ENCODE measurements at places on chromosomes 5 and 9. TPM values are rescaled to one million over a fixed set of nuclear protein-coding genes. Genes with fewer than 3 reads are reported as not detected.
A peak's percentile ranks its signal among the peaks of the same experiment; 100 is the strongest.

The TOMM5 gene
- 201 TPM for polyA plus RNA-seq

The KIAA0825 gene
- 2.0 TPM for polyA plus RNA-seq

The PDLIM7 gene
- 3.3 TPM for polyA plus RNA-seq

The CLPTM1L gene
- polyA plus RNA-seq: 59.2 TPM

The SHB gene
- polyA plus RNA-seq: 0.16 TPM

The PCA3 gene
- not detected for polyA plus RNA-seq

The ANKDD1B gene
- not detected for polyA plus RNA-seq

The C5orf24 gene
- polyA plus RNA-seq: 9.2 TPM

GRCh38 chr5:146751781-146752401, 126.7 kb downstream of the PPP2R2B start:
- peak overlapping the region; percentile 50 for H3K27ac ChIP-seq
- H3K4me1 ChIP-seq: peaks cover 54% of the 10 kb centered on the region
- H3K36me3 ChIP-seq: no peaks in the 10 kb centered on the region

GRCh38 chr9:70492319-70492777, 77.9 kb upstream of the KLF9 start:
- no peaks in the 10 kb centered on the region for H3K4me1 ChIP-seq
- no peak overlapping the region for H3K27ac ChIP-seq
- H3K36me3 ChIP-seq: no peaks in the 10 kb centered on the region
- H3K27me3 ChIP-seq: no peaks in the 10 kb centered on the region
- H3K4me3 ChIP-seq: no peak overlapping the region

- H3K4me1 ChIP-seq: no peaks in the 10 kb centered on the region
- no peak overlapping the region for H3K4me3 ChIP-seq
- H3K36me3 ChIP-seq: no peaks in the 10 kb centered on the region
- DNase-seq: no peak
- peaks cover 8% of the 10 kb centered on the region for H3K27me3 ChIP-seq
Measured at GRCh38 chr5:179340465-179340864, 4.8 kb downstream of the ADAMTS2 start.

DNA sequence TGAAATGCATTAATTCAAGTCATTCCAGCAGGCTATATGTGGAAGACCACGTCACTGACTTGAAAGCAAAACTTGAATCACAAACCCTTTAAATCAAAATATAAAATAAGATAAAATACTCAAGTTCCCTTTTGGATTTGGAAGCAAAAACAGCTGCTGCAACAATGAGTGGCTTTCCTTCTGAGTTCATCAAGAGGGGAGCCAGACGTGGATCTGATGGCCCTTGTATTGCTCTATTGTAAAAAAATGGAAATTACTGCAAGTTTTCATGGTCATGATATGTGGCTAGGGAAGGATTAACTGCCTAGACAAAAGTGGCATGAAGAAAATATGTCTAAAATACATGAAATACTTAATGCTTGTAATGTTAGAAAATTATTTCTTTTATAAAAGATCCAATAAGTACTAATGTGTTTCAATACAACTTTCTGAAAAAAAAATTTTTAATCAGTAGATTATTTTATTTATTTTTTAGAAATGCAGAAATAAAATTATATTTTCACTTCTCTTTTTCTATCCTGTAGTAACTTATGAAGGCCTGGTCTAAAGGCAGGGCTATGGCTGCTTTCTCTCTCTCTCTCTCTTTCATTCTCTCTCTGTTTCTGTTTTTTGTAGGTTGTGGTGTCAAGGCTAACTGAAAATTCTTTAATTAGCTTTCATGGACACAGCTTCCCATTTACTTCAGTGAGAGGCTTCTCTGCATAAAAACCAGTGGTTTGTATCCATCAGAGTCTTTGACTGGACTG, 24.0 kb downstream of the LIX1 start:
- H3K36me3 ChIP-seq: no peaks in the 10 kb centered on the region
- H3K27ac ChIP-seq: no peak overlapping the region
- no peaks in the 10 kb centered on the region for H3K27me3 ChIP-seq
- H3K4me1 ChIP-seq: no peaks in the 10 kb centered on the region

DNA sequence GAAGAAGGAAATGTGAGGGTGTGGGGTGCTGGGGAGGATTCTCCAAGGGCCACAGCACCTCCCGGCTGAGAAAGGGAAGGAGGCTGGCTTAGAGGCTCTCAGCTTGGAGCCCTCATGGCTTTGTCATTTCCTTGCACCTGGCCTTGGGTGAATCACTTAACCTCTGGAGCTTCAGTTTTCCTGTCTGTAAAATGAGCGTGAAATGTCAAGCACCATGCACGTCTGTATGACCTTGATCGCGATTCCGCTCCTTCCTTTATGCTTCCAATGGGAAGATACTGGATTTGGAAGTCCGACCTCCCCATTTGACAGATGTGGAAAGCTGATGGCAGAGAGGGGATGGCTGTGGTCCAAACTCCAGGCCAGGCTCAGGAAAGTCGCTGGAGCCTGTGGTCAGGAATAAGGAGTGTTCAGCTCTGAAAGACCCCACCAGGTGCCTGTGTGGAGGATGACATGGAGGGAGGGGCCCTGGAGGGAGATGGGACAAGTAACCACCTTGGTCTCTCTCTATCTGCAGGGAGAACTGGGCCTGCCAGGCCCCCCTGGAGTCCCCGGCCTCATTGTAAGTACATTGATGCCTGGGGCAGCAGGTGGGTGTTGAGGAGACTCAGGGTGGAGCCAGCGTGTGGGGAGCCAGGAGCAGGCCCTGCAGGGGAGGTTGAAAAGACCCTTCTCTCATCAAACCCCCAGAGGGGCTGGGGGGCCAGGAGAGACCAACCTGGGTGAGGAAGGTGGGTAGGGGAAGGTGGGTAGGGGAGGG, 66.5 kb downstream of the COL27A1 start:
- H3K27me3 ChIP-seq: no peaks in the 10 kb centered on the region
- no peaks in the 10 kb centered on the region for H3K36me3 ChIP-seq
- no peaks in the 10 kb centered on the region for H3K4me1 ChIP-seq
- H3K4me3 ChIP-seq: no peak overlapping the region
- H3K27ac ChIP-seq: no peak overlapping the region
- no peak for DNase-seq

DNA sequence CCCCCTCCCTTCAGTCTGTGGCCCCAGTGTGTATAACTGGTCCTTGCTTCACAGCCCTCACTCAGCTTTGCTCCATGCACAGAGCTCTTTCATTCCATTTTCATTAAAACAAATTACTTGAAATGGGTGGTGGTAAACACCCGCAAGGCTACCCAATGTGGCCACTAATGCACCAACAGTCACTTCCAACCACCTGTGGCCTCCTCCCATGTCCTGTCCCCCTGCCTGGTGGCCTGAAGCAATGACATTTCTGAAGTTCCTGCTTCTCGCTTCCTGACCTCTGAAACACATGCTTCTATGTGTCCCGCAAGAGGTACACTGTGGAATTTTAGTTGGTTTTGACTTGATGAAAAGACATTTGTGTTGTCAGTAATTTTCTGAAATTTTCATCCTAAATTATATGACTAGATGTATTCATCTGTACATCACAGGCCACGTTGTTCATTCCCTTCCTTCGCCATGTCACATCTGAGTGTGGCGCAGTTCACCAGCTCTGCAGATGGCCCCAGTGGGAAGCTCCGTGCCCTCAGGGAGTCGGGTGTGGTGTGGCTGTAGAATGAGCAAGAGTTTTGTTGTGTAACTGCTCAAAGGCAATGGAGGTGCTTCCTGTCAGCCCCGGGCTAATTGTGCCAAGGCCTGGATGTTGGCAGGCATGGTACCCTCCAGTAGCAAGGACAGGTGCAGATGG, 9.6 kb downstream of the ROPN1L start:
- no peak overlapping the region for H3K4me3 ChIP-seq
- H3K27ac ChIP-seq: no peak overlapping the region
- DNase-seq: no peak
- H3K36me3 ChIP-seq: no peaks in the 10 kb centered on the region
- H3K27me3 ChIP-seq: no peaks in the 10 kb centered on the region

- no peak for DNase-seq
- no peaks in the 10 kb centered on the region for H3K27me3 ChIP-seq
- H3K36me3 ChIP-seq: no peaks in the 10 kb centered on the region
Measured at GRCh38 chr9:5375790-5376477, 36.3 kb upstream of the RLN1 start.

- no peaks in the 10 kb centered on the region for H3K27me3 ChIP-seq
- DNase-seq: no peak
- H3K36me3 ChIP-seq: no peaks in the 10 kb centered on the region
- no peak overlapping the region for H3K27ac ChIP-seq
- H3K4me3 ChIP-seq: no peak overlapping the region
Measured at GRCh38 chr5:67878933-67879332, 336.6 kb upstream of the PIK3R1 start.

GRCh38 chr5:43572357-43572756, 15.5 kb upstream of the PAIP1 start:
- no peaks in the 10 kb centered on the region for H3K27me3 ChIP-seq

DNA sequence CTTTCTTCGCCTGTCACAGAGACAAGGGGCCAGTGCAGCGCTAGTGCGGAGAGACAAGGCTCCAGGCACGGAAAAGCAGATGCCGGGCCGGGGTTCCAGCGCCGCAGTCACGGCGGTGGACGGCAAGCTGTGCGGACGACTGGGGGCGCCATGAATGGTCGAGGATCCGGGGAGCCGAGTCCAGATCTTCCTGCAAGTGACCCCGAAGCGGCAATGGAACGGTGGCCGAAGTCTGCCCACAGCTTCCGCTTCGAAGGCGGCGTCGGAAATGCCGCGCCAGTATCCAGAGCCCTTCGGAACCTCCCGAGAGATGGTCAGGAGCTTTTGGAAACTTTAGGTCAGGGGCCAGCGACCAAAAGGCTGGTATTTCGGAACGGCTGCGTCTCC, 601 bp upstream of the FAF2 start:
- H3K4me1 ChIP-seq: peaks cover 41% of the 10 kb centered on the region
- no peaks in the 10 kb centered on the region for H3K27me3 ChIP-seq
- peaks cover 4% of the 10 kb centered on the region for H3K36me3 ChIP-seq
- peak overlapping the region; percentile 100 for H3K4me3 ChIP-seq

DNA sequence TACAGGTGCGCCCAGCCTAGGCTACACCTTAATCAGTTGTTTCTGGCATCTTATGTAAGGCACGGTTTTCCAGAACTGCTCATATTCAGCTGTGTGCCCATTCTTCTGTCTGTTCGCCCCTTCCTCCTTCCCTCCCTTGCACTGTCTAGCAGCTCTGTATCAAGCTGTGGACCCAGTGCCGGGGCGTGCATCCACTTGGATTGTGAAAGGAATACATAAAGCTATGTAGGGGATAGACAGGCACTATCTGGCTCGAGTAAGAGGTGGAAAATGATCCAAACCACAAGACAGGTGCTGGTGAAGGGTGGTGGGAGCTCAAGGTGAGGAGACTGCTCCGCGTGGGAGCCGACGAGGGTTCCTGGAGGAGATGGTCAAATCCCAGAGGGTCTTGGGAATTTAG, 2.0 kb downstream of the GLIPR2 start:
- H3K36me3 ChIP-seq: no peaks in the 10 kb centered on the region
- H3K27me3 ChIP-seq: no peaks in the 10 kb centered on the region
- no peak overlapping the region for H3K4me3 ChIP-seq

- H3K4me1 ChIP-seq: no peaks in the 10 kb centered on the region
- H3K36me3 ChIP-seq: no peaks in the 10 kb centered on the region
- no peak overlapping the region for H3K4me3 ChIP-seq
Measured at GRCh38 chr9:68515326-68516017, 25.2 kb downstream of the TMEM252 start.

DNA sequence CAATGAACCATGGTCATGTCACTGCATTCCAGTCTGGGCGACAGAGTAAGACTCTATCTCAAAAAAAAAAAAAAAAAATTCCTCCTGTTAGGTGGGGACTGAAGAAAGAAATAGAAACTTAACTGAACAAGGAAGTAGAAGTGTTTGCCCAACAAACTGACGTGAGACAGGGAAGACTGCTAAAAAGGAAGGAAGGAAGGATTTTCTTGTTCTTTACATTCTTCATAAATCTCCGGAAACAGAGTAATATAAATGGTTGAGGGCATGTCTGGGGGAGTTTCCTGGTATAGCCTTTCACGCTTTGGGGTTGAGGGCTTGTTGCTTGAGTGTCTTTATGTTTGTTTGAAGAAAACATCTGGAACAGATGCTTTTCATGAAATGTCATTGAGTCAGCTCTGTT, 3.1 kb downstream of the TOR1B start:
- peaks cover 29% of the 10 kb centered on the region for H3K36me3 ChIP-seq
- no peak overlapping the region for H3K27ac ChIP-seq
- no peaks in the 10 kb centered on the region for H3K27me3 ChIP-seq
- no peak for DNase-seq

DNA sequence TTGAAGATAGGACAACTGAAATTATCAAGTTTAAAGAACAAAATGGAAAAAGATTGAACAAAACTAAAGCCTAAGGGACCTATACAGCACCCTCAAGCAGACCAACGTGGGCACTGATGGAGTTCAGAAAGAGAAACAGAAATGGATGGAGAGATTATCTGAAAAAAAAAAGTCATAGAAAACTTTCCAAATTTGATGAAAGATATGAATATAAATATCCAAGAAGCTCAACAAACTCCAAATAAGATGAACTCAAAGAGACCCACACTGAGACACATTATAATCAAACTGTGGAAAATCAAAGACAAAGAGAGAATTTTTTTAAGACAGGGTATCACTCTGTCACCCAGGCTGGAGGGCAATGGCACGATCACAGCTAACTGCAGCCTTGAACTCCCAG, 128.6 kb upstream of the PUM3 start:
- no peaks in the 10 kb centered on the region for H3K36me3 ChIP-seq
- no peaks in the 10 kb centered on the region for H3K27me3 ChIP-seq
- H3K4me3 ChIP-seq: no peak overlapping the region
- no peak overlapping the region for H3K27ac ChIP-seq
- DNase-seq: no peak

- H3K27me3 ChIP-seq: no peaks in the 10 kb centered on the region
- no peak overlapping the region for H3K27ac ChIP-seq
- H3K4me1 ChIP-seq: no peaks in the 10 kb centered on the region
- H3K4me3 ChIP-seq: no peak overlapping the region
Measured at GRCh38 chr5:89988998-89989655, 420.4 kb downstream of the CETN3 start.

GRCh38 chr5:172502410-172502809, 48.1 kb upstream of the SH3PXD2B start:
- H3K27me3 ChIP-seq: no peaks in the 10 kb centered on the region
- H3K27ac ChIP-seq: no peak overlapping the region
- no peaks in the 10 kb centered on the region for H3K4me1 ChIP-seq
- no peak for DNase-seq
- no peak overlapping the region for H3K4me3 ChIP-seq
- H3K36me3 ChIP-seq: no peaks in the 10 kb centered on the region

- no peaks in the 10 kb centered on the region for H3K4me1 ChIP-seq
- no peak overlapping the region for H3K4me3 ChIP-seq
- no peak for DNase-seq
- peaks cover 13% of the 10 kb centered on the region for H3K27me3 ChIP-seq
- no peaks in the 10 kb centered on the region for H3K36me3 ChIP-seq
- H3K27ac ChIP-seq: no peak overlapping the region
Measured at GRCh38 chr9:117414220-117414905, 494 bp downstream of the ASTN2 start.

GRCh38 chr5:127602481-127602880, 46.4 kb upstream of the CTXN3 start:
- no peaks in the 10 kb centered on the region for H3K27me3 ChIP-seq
- DNase-seq: no peak
- no peak overlapping the region for H3K4me3 ChIP-seq

DNA sequence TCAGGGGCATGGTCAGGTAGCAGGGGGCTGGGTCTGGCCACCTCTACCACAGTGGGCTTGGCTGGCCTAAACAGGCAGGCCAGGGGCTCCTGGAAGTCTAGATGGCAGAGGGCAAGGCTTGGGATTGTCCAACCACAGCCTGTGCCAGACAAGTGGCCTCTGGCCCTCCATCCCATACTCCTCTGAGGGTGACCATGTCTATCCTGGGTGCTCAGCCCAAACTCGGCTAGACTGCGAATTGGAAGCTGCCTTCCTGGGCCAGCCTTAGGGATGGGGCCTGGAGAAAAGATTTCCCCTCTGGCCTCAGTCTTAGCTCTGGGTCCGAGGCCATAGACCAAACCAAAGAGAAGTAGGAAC, 110.5 kb downstream of the PHF2 start:
- no peak overlapping the region for H3K4me3 ChIP-seq
- H3K27me3 ChIP-seq: no peaks in the 10 kb centered on the region
- H3K36me3 ChIP-seq: no peaks in the 10 kb centered on the region
- no peaks in the 10 kb centered on the region for H3K4me1 ChIP-seq
- H3K27ac ChIP-seq: no peak overlapping the region
